ENCODE measurements at places on chromosomes 3 and 15.

GRCh38 chr15:34437687-34438086, at the start of gene GOLGA8A:
TSS of gene GOLGA8A (minus strand) at chr15:34437808. CDS start at chr15:34389691, 48,117 bp downstream.
- peak; percentile 70 for DNase-seq

DNA sequence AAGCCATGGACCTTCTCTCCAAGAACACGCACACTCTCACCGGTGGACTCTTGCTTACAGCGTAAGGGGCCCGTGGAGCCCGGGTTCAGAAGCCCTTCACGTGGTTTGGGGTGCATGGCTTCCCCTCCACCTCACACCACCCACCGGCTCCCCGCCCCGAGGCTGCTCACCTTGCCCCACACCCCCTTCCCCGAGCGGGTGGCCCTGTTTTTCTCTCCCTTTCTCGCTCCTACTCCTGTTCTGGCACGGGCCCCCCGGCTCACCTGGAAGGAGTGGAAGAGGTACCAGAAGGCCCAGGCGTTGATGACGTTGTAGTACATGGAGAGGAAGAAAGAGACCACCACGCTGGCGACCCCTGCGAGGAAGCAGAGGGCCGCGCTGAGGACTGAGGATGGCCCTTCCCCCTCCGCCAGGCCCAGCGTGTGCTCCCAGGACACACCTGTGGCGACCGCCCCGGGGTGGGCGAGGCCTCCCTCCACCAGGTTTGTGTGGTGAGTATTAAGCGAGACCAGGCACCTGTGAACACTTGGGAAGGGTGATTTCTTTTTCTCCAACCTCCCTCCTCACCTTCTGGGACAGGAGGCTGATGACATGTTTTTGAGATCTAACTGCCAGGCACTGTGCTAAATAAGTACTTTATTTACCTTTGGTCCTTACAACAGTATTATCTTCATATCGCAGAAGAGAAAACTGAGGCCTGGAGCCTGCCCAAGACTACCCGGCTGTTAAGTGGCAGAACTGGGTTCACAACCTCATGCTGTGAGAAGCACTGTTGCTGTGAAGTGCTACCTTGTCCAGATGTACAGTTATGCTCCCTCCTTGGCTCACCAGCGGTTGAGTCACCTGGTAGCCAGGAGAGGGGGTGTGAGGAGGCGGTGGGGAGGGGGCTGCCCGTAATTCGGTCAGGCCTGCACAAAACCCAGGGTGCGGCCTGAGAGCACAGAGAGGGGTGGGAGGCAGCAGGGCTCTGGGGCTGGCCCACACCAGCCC, 16.3 kb downstream of the SLC6A20 start:
- no peak for DNase-seq

GRCh38 chr3:74605437-74605836, 9.0 kb downstream of the CNTN3 start:
- DNase-seq: no peak

- no peak for DNase-seq
Measured at GRCh38 chr15:85772668-85773067, 22.1 kb downstream of the KLHL25 start.

- no peak for DNase-seq
Measured at GRCh38 chr3:110767156-110767555, 304.5 kb upstream of the NECTIN3 start.

DNA sequence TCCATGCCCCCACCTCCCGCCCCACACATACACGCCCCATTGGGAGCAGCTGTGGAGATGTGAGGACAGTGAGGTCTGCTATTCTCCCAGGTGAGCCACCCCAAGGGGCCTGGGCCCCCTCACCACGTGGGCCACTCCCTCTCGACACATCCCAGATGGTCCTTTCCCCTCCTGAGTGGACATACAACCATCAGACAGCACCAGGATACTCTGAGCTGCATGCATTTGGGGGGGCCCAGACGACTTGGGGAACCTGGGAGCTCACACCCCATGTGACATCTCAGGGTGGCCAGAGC, 17.5 kb downstream of the FBLN2 start:
- no peak for DNase-seq

DNA sequence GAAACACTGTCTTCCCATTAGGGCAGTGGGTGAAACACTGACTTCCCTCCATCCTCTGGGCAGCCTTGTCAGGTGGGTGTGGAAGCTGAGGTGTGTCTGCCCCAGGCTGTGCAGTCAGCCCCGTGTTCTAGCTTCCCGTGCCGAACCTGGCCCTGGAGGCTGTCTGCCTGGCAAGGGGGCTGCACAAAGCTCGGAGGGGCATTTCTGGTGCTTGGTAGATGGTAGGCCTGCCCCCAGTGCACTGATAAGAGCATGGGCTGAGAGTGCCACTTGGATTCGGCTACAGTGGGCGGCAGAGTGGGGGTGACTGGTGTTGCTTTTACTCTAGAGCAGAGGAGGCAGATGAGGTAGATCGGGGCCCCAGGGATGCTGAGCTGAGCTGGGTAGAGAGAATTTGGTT, 21.3 kb downstream of the IGF1R start:
- DNase-seq: no peak

DNA sequence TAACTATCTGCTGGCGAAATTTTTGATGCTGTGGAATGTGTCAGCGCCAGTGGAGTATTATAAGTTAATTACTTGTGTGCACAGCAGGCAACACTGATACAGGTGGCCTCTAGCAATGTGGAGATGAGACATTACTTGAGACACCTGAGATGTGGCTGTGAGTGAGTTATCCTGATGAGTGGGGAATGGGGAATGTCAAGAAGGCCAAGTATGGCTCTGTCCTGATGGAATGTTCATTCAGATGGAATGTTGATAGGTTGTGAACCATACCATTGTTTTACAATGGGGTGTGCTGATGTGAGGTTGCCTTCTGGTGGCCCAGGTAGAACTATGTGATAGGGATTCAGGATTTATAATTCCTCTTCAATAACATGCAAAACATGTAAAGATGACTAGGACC, 404.8 kb downstream of the PTPRG start:
- DNase-seq: peak; percentile 73

DNA sequence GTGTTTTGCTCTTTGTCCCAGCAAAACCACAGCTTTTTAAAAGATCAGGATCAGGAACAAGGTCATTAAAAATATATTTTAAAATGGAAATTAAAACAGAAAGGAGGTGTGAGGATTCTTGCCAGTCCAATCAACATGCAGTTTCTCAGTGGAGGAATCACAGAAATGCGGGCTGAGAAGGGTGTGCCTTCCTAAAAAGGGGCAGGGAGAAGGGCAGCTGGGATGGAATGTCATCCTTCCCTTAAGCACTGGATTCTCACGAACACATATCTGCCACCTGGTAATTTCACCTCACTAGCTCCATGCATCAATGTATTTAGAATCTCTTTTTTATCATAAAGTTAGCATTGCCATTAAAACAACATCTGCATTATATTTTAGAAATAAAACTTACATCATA, 21.4 kb downstream of the ABI3BP start:
- no peak for DNase-seq

DNA sequence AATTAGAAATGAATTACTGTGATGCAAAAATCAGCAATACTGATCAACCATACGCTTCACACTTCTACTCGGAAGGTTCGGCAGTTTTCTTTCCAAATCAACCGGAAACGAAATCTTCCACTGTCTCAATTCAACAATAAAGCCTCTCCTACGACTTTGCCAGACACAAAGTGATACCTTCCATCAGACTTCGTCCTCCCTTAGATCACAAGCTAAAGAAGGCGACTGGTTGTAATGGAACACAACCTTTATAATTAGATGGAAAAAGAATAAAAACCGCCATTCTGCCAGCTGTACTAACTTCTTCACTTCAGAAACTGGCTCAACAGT, 618 bp downstream of the PARL start:
- DNase-seq: peak; percentile 6

GRCh38 chr15:29874977-29875376, 52.7 kb upstream of the TJP1 start:
- no peak for DNase-seq

- DNase-seq: peak; percentile 82
Measured at GRCh38 chr3:125110016-125110875, 54.4 kb upstream of the HEG1 start.

- DNase-seq: no peak
Measured at GRCh38 chr15:65535192-65535591, 4.9 kb downstream of the HACD3 start.

DNA sequence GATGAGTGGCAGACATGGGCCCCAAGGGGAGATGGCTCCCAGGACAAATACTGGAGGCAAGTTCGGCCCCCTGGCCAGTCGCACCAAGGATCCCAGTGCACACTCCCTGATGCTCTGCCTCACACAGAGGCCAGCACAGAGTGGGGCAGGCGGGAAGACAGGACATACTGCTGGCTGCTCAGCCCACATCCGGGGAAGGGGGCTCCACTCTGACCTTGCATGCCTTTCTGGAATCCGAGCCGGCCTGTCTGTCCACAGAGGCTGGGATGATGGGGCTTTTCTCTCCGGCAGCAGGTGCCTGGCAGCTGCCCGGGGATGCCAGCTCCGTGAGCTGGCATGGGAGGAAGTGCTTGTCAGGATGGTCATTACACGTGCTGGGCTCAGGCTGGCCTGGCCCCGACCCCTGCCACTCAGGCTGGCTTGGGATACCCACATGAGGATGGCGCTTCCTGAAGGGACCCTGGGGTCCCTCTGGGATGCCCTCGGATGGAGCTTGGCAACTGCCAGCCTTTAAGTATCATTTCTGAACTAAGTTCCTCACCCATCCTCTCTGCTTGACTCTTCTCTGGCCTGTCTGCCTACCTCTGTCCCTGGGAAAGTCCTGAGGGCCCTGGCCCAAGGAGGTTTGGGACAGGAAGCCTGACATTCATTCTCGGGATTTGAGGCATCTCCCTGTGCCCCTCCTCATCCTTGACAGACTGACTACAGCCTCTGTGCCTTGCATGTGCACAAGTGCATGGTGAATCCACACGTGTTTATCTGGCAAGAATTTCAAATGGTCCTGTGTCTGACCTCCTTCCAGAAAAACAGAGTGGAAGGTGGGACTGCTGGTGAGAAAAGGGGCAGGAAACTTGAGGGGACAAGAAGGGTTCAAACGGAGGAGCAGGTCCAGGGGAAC, 46.5 kb downstream of the EXOG start:
- DNase-seq: no peak

- DNase-seq: no peak
Measured at GRCh38 chr15:56001471-56002078, 8.2 kb upstream of the NEDD4 start.

DNA sequence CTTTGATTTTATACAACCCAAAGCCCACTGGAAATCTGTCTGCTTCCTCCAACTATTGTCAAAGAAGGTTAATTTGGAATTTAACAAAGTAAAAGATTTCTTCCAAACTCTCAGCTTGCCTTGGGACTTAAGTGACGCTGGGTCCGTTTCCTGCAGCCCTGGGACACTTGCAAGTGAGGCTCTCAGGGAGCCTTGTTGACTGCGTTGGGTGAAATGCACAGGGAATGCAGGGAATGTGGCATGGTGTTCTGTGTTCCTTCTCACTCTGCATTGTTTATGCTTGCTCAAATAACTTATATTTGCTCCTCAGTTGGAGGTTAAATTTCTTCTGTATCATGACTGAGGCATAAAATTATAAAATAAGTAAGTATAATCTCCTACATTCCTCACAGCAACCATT, 60.9 kb upstream of the TJP1 start:
- DNase-seq: no peak

DNA sequence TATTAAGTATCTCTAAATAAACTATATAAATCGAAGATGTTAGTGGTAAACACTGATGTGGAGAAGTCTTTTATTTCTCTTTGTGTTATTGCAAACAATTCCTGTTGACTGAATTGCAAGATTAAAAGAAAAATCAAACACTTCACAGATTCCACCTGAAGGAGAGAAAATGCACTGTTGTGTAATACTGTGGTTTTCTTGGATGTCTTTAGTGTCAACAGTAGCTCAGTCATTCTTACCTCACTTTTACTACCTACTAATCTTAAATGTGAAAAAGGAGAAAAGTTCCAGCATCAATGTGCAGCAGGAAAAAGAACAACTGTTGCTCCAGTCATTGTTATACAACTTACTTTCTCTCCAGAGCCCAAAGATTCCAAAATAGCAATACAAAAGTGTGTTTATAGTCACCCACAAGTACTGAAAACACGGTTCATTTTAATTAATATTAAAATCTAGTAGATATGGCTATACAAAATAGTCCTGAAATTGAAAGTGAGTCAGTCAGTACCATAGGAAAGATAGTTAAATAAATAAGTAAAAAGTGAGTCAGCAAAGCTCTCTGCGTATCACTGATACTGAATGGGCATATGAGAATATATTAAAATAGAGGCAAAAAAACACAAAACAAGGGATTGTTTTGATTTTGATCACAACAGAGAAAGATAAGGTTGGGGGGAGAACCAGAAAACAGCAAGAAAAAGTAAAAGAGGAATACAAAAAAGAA, 90.5 kb upstream of the CSPG5 start:
- DNase-seq: no peak

DNA sequence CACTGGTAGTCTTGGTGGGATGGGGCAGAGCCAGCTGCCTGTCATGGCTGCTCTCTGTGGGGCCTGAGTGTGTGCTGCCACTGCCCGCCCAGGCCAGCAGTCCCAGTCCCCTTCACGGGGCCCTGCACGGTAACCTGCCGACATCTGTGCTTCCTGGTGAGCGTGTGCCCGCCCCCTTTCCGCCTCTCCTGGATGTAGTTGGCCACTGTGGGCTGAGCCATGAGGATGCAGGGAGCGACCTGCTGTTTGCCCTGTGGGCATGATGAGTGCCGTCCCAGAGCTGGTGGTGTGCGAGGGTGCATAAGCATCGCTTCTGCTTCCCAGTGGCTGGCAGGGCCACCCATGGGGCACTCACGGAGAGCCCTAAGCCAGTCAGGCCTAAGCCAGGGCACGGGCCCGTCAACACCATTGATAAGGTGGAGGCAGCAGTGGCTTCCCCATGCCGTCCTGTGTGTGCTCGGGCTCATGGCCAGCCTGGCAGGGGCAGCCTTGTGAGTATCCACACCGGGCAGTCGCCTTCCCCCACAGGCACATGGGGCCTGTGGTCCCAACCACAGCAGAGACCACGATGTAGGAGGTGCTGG, 14.6 kb downstream of the PLXNA1 start:
- no peak for DNase-seq

GRCh38 chr3:120764206-120764605, 21.7 kb downstream of the GTF2E1 start:
- no peak for DNase-seq

DNA sequence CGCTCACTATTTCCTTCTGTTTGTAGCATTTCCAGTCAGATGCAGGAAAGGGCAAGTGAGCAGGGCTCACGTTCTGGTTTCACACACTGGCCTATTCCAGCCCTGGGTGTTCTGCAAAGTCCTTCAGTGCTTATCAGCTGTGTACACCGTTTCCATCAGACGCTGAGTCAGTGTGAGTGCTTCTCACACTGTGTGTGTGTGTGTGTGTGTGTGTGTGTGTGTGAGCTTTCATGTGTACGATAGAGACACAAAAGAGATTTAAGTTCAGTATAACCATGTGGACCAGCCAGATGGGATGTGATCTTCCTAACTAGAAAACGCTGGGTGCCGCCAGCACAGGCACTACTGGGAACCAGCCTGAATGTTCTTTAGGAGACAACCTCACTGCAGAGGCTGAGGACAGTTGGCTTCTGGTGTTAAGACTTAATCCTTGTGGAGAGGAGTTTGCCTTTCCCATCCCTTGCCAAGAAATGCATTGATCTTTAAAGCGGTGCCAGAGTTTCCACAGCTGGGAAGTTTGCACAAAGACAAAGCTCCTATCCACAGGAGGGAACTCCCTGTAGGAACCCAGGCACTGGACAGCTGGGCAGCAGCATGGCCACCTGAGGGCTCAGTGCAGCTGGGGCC, 3.9 kb upstream of the CHSY1 start:
- DNase-seq: no peak
